Activated CD4-positive, alpha-beta T cell treated with anti-CD3 and anti-CD28 coated beads, Interleukin-10, Interleukin-2, amounts not matched to agents 100 ng/mL and 50 ng/mL, durations not matched to agents 16 hours and 8 hours (primary cell): ENCODE measurements at places on chromosomes 13 and 19.

GRCh38 chr13:52156724-52157261 is 2.6 kb downstream of the NEK3 start:
- DNase-seq, result no peak

DNA sequence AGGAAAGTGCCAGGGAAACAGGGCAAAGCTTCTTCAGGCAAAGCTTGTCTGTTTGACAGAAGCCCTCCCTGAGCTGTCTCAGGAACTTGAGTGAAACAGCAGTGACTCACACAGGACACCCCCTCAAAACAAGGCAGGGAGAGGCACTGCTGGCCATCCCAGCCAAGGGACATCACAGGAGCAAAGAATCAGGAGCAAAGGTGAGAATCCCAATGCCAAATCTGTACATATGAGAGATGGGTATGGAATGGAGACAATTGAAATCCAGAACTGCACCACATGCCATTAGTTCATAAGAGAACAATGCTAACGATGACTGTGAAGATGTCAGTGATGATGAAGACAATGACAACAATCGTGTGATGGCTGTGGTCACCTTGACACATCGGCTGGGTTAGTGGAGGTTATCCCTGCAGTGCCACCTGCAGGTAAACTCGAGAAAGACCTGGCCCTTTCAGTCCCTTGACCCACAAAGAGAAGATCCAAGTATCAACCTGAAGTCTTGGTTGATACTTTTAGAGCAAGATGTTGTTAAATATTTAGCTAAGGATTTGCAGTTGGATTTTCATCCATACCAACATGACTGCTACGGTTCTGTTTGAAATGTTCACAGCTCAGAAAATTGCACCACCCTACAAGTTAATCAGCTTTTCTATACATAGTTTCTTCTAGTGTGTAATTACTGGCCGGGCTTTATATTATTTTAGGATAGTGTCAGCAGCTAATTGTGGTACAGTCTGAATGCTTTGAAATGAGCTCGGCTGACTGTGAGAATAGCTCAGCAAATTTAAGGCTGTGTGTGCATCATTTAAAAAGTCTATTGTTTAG is 42.0 kb upstream of the IPO5 start:
- DNase-seq, result peak; percentile 20

DNA sequence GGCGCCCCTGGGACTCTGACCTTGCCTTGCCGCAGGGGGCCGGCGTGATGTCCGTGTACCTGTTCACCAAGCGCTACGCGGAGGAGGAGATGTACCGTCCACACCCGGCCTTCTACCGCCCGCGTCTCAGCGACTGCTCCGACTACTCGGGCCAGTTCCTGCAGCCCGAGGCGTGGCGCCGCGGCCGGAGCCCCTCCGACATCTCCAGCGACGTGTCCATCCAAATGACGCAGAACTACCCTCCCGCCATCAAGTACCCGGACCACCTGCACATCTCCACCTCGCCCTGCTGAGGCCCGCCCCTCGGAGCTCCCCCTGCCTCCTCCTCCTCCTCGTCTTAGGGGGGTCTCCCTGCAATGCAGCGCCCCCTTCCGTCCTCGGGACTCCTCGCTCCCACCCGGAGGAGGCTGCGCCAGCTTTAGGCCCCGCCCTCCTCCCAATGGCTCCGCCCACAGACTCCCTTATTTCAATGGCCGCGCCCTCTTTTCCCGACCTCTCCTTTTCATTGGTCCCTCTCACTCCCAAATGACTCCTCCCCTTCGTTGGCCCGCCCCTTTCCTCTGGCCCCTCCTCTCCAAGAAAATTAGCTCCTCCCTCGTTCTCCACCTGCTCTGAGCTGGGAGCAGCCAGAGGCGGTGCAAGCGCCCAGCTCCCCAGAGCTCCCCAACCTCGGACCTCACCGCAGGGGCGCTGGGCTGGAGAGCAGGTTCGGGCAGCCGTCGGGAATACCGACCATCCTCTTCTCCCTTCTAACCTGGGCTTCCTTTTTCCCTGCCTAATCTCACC is 20.5 kb upstream of the CACNG8 start:
- peak; percentile 7 for DNase-seq

DNA sequence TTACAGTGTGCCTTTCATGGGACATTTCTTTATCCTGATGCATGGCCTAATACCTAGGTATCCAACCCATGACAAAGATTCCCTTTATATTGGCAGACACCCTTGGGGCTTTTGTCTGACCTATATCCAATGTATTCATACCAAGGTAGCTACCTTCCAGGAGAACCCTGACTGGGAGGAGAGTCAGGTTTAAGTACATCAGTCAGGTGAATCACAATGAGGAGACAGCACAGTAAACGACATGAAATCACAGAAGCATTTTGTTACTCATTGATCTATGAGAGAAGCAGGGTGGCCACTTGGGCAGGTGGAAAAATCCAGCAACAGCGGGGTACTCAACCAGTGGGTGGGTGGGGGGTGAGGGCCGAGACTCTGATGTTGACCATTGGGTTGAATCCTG is 527.4 kb upstream of the ATXN8OS start:
- no peak for DNase-seq

- DNase-seq, result no peak
Observed at GRCh38 chr19:48183356-48183755, 12.9 kb downstream of the ZSWIM9 start.

- DNase-seq, result no peak
Observed at GRCh38 chr19:35812220-35813042, at the start of gene PRODH2. Gene PRODH2, minus strand, starts transcription at chr19:35812845. Its CDS starts 40 bp downstream, at chr19:35812805.

DNA sequence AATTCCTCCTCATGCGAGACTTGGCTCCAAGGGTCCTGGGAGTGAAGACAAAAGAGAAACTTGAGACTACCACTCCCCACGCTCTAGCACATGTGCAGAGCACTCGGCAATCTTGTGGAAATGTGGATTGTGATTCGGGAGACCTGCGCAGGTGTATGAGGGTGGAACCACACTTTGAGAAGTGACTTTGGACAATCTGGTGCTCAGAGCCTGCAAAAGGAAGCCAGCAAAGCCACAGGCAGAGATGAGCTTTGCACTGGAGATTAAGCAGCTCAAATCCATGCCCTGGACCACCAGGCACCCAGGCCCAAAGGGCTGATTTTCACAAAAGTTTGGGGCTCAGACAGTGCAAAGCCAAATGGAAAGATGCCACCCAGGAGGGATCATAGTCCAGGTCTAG is 162.5 kb upstream of the TSHZ3 start:
- DNase-seq, result no peak

DNA sequence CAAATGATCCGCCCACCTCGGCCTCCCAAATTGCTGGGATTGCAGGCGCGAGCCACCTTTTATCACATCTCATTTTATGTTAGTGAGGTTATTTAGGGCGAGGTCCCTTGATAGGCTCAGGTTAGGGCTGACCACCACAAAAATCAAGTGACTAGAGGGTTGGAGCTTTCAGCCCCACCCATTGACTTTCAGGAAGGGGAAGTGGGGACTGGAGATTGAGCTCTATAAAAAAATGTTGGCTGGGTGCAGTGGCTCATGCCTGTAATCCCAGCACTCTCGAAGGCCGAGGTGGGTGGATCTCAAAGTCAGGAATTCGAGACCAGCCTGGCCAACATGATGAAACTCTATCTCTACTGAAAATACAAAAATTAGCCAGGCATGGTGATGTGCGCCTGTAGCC is 20.1 kb downstream of the FPR3 start:
- DNase-seq, result no peak

GRCh38 chr13:26880735-26881134 is 120.1 kb upstream of the GPR12 start:
- no peak for DNase-seq

- DNase-seq, result no peak
Observed at GRCh38 chr19:5993648-5994358, 15.9 kb upstream of the RANBP3 start.

DNA sequence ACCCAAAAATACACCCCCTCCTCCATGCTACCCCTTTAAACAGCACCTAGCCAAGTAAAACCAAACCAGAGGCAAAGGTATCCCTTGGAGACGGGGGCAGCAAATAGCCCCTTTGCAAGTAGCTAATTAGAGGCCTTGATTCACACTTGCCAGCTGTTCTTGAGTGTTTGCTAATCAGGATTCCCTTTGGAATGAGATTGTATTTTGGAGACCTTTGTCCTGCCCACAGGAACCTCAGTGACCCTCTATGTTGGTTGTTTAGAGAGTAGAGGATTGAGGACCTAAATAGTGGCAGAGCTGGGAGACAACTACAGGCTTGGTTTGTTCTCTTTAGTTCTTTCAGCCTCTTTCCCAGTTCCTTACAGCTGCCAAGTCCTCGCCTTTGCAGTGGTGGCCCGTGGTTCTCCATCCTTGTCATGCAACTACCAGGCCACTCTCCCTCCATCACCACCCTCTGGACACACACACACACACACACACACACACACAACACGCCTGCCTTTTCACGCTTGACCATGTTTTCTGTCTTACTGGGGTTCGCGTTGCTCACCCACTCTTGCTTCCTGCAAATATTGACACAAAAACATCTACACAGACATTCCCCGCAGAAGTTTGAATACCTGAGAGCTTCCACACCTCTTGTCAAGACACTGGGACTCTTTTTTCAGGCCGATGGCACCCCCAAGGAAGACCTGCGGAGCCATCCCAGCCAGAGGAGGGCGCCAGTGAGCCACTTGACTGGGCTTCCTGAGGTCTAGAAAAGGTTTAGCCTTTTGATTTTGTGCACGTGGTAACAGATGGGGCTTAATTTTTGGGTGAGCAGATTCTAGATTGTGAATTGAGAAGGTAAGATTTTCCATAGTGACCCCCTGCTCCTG is 80.0 kb upstream of the GPR183 start:
- DNase-seq, result peak; percentile 86
